Mammary epithelial cell (primary cell): ENCODE measurements at places on chromosomes 4 and X. TPM values are rescaled to one million over a fixed set of nuclear protein-coding genes. Genes with fewer than 3 reads are reported as not detected.

The TMEM185A gene
- 19.7 TPM for total RNA-seq

The GASK1B gene
- 27.2 TPM for total RNA-seq

The BMX gene
- total RNA-seq, result 0.33 TPM

The NRK gene
- not detected in 2 replicates for total RNA-seq

- DNase-seq, result peak; percentile 58
These were observed at the start of gene HUWE1 for GRCh38 chrX:53686151-53686885. Gene HUWE1 (minus strand): TSS chrX:53686719. CDS start chrX:53654107, 32,612 bp downstream.

DNA sequence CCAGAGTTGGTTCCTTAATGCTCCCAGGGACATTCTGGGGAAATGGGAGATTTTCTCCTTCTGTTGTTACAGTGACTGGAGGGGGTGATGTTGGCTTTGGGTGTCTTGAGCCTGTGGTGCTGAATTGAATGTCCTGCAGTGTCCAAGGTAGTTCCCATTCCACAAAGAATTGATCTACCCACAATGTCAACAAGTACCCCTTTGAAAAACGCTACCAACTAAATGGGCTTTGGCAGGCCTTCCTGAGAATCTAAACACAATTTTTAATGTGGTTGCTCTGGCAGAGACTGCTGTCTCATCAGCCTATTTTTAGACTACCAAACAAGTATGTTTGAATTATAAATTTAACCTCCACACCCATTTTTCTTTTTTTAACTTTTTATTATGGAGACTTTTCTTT, 69.4 kb downstream of the CCKAR start:
- DNase-seq, result no peak

DNA sequence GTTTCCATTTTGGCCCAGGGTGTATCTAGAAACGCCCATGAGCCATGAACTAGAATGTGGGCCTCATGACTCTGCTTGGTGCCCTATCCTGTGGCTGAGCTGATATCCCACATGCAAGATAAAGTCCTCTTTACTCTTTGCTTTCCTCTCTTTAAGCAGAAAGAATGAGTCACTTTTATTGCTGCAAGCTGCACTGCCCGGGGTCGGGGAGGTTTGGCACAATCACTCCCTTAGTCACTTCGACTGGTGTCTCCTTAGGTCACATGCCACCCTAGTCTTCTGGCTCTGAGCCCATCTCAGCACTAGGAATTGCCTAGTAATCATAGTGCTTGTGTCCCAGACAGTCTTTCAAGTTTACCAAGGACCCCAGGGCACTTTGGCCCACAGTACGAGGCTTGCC, 75.1 kb upstream of the CXorf66 start:
- peak; percentile 46 for DNase-seq

DNA sequence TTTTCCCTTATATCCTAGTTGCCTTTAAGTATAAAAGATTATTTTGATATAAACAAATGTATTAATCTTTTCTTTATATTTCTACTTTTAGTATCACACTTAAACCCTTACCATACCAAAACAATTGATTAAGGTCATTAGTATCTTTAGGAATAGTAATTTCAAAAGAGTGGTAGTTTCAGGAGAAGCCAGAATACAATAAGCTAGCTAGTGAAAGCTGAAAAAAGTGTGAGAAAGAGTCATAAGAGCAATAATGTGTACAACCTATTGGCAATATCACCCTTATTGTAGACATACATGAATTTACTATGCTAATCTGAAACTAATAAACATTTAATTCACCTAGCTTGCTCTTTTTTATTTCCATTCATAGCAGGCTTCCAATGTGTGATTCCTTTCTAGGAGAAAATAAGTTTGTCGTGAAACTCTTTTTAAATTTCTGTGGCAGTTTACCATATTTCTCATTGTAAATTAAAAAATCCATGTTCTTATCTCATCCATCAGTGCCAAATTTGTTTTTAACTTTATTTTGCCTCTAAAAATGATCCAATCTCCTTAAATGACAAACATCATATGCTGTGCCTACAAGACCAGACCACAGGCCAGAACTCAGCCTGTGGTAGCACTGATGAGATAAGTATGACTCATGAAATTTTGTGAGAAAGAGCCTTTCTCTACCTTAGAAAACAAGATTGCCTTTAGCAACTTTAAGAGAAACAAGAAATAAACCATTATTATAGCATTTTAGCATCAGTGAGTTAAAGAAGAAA, 8.1 kb downstream of the NEK1 start:
- peak; percentile 78 for DNase-seq

DNA sequence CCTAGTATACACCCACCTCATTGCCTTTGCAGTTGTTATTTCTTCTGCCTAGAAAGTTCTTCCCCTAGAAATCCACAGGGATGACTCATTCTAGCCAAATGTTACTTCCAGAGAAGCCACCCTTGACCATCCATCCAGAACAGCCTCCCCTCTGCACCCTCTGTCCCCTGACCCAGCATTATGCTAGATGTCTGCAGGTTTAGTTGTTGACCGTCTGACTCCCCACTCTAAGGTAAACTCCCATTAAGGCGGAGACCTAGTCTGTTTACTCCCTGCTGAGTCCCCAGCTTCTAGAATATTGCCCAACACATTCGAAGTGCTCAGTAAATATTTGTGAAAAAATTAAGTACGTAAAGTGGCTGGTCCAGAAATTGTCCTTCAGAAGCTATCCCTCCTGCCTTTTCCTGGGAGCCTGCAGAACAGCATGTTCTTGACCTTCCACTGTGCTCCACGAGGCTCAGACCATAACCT, 11.0 kb downstream of the SRD5A3 start:
- no peak for DNase-seq

GRCh38 chrX:413322-414201, 26.9 kb upstream of the PPP2R3B start:
- no peak for DNase-seq

GRCh38 chrX:47297874-47298273, 65.1 kb downstream of the USP11 start:
- DNase-seq, result peak; percentile 84

GRCh38 chrX:9562851-9563250, 98.0 kb downstream of the TBL1X start:
- DNase-seq, result peak; percentile 35
